ENCODE measurements at places on chromosomes 2 and 18.
A peak's percentile ranks its signal among the peaks of the same experiment; 100 is the strongest.

- DNase-seq: no peak
These were observed 427.5 kb downstream of the LPIN1 start for GRCh38 chr2:12173943-12174340.

- no peak for DNase-seq
These were observed 746 bp upstream of the IL37 start for GRCh38 chr2:112910219-112910618.

DNA sequence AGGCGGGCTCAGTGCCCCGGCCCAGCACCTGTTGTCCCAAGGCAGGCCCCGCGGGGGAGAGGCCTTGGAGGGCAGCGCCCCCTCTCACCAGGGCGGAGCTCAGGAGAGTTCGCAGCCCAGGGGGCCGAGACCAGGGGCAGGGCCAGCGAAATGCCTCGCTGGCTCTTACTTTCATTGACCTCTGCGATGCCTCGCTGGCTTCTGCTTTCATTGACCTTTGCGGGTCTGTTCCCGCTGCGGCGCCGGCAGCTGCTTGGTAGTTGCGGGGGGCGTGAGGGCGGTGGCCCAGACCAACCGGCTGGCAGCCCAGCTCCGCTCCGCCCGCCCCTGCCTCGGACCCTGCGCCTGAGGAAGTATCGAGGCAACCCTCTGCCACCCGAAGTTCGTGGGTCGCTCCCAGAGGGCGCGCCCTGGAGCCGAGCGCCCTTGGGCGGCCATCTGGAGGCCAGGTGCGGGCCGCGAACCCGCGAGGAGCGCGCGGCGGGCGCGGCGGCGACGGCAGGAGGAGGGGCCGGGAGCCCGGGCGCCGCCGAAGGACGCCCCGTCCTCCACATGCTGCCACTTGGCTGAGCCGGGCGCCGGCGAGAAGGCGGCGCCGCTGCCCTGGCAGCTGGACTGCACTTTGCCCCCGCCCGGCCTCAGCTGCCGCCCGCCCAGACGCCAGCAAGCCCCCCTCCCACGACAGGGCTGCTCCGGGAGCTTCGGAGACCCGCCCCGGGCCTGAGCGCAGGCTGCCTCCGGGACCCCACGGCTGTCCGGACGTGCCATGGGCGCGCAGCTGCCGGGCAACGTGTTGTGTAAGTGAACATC is 118.0 kb upstream of the MSTN start:
- DNase-seq: peak; percentile 7

DNA sequence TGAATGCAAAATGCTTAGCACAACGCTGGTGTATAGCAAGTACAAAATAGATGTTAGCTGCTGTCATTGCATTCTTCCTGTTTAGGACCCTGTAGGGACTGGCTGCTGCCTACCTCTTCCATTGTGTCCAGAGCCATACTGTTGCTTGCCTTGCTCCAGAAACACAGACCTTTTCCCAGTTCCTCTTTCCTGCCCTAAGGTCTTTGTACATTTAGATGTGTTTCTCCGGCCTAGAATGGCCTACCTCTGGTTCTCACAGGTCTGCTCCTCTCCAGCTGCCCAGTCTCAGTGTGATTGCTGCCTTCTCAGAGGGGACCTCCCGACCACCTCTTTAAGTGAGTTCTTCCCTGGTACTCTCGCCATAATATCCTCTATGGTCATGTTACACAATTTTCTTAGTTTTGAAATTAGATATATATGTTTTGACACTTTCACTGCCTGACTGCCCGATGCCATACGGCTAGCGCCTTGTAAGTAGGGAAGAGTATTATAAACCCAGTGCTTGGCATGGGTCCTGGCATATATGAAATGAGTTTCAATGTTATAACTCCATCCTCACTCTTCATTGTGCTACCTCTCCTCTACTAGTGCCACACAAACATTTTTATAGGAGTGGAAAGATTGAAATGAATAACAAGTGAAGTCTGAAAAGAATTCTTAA is 48.3 kb downstream of the RFTN2 start:
- DNase-seq: no peak

- no peak for DNase-seq
These were observed 24.8 kb downstream of the SKOR2 start for GRCh38 chr18:47226660-47227059.

GRCh38 chr2:191202881-191203397 is 42.3 kb upstream of the MYO1B start:
- no peak for DNase-seq

GRCh38 chr2:136055929-136056688 is 61.8 kb downstream of the CXCR4 start:
- no peak for DNase-seq

GRCh38 chr2:222805591-222806304 is 55.1 kb upstream of the ACSL3 start:
- no peak for DNase-seq

DNA sequence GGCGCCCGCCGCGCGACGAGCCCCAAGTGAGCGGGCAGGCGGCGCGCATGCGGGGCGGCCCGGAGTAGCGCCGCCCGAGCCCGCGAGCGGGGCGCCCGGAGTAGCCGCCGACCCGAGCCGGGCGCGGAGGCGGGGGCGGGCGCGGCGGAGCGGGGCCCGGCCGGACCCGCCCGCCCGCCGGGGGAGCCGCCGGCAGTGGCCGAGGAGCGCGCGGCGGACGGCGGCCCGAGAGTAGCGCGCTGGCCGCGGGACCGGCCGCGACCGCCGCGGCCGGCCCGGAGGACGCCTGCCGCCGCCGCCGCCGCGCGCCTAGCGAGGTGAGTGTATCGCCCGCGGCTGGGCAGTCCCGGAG is at the start of gene GALNT1:
Gene GALNT1 (plus strand): TSS at position 195 of the 352 bp plus-strand sequence. CDS start 72,923 bp downstream, outside the sequence.
- no peak for DNase-seq

- DNase-seq: no peak
These were observed 47.8 kb upstream of the MAPRE3 start for GRCh38 chr2:26922405-26923188.

- no peak for DNase-seq
These were observed 1167.9 kb downstream of the DSC3 start for GRCh38 chr18:29874519-29875098.

DNA sequence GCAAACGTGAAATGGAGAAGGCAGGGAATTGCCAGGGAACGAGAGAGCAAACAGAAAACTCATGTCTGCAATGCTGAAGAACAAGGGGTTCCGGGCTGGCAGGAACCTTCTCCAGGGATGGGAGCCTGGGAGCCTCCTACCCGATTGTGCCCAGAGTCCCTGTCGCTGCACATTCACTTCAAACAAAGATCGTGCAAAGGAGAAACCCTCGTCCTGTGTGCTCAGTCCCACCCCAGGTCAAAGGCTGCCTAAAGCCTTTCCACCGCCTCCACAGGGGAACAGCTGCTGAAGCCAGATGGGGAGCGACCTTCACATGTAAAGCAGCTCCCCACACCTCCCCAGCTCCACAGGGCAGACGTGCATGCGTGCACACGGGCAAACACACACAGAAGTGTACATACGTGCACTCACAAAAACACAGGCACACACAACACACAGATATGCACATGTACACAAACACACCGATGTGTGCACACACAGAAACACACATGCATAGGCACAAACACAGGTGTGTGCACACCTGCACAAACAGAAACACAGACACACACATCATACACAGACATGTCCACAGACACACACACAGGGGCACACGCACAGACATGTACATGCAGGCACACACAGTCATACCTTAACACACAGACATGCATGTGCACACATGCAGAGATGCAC is 460.1 kb upstream of the SALL3 start:
- no peak for DNase-seq

DNA sequence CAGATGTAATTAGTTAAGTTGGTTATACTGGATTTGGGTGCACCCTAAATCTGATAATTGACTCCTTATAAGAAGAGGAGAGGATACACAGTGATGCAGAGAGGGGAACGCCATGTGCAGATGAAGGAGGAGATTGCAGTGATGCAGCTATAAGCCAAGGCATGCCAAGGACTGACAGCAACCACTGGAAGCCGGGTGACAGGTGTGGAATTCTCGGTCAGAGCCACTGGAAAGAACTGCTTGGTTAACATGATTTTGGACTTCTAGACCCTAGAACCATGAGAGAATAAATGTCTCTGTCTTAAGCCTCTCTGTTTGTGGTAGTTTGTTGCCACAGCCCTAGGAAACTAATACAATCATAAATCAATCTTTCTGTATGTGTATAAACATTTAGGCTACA is 403.3 kb upstream of the CDH20 start:
- DNase-seq: no peak

- DNase-seq: no peak
These were observed 1257.2 kb upstream of the CHAC2 start for GRCh38 chr2:52510432-52510831.

GRCh38 chr18:10860382-10860781 is 289.0 kb downstream of the PIEZO2 start:
- no peak for DNase-seq

DNA sequence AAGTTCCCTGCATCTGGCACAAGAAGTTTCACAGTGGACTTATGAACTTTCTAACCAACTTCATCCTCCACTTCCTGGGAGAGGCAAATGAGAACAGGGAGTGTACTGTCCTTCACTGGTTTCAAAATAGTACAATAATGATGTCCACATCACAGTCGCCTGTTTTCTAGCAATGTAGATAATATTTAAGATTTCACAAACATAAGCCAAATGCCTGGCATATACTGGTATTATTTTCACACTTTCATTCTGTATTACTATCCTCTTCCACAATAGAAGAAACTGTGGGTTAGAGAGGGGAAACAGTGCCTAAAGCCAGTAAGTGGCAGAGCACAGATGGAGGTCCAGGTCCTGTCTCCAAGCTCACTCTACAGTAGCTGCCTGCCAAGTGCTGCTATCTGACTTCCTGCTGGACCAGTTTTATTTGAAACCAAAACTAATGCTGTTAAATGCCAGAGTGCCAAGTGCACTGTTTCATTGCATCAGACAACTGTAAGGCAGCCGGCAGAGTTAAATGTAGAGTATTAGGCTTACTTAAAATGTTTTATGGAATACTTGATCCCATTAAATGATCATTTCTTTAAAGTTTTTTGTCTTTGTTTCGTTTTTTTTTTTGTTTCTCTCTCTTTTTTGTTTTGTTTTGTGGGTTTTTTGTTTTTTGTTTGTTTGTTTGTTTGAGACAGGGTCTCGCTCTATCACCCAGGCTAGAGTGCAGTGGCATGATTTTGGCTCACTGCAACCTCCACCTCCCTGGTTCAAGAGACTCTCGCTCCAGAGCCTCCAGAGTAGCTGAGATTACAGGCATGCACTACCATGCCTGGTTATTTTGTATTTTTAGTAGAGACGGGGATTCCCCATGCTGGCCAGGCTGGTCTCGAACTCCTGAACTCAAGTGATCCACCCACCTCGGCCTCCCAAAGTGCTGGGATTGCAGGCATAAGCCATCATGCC is 15.1 kb downstream of the COBLL1 start:
- DNase-seq: no peak

DNA sequence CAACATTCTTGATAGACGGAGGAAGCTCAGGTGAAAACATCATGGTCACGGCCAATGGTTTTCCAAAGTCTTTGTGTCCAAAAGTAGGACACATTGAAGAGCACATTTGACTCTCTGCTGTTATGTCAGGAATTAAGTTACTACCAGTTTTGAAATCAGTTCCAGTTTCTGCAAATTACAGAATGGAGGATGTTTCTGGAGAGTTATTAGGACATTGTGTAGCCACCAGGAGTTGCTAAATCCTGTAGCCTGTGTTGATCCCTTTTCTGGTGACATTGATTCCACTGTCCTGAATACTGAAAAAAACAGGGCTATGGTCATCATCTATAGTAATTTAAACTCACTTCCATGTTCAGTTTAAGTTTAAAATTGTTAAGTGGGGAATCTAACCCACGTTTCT is 15.3 kb downstream of the UPP2 start:
- DNase-seq: no peak

- DNase-seq: no peak
These were observed 30.3 kb downstream of the LPIN2 start for GRCh38 chr18:2982452-2983269.

- no peak for DNase-seq
These were observed 84.3 kb downstream of the FANCL start for GRCh38 chr2:58156780-58157179.

DNA sequence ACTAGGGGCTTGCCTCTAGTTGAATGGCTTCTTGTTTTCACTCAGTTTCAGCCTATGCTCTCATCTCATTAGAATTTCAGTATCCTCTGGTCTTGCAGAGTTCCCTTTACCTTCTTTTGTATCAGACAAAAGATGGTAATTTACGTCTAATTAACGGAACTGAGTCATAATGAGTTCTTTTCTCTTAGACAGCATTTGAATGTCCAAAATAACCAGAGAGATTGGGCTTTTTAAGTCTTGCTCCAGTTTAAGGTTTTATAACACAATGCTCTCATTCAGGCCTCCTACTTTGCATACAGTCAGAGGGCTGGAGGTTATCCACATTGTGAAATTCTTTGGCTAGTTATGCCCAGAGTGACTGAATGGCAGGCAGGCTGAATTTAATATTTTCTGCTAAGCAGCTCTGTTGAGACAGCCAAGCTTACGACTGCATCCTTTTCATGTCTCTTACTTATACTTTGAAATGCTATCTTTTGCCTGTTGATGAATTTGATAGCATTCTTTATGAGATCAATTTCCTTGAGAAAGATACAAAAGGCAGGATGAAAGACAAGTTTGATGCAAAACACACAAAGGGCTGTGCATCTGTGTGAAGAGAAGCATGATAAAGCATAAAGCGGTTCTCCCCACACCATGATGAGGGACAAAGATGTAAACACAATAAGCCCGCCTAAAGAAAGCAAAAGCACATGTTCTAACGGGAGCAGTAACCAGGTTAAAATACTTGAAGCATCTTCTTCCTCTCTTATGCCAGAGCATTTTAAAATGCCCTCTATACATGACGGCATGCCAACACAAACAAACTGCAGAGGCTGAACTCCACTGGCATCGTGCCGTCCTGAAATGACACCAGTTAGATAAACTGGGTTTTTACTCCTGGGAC is 90.0 kb downstream of the CDH2 start:
- DNase-seq: no peak

- no peak for DNase-seq
These were observed 2.1 kb upstream of the SCG2 start for GRCh38 chr2:223604231-223604630.

- DNase-seq: no peak
These were observed 27.1 kb downstream of the VRK2 start for GRCh38 chr2:58073751-58074150.

DNA sequence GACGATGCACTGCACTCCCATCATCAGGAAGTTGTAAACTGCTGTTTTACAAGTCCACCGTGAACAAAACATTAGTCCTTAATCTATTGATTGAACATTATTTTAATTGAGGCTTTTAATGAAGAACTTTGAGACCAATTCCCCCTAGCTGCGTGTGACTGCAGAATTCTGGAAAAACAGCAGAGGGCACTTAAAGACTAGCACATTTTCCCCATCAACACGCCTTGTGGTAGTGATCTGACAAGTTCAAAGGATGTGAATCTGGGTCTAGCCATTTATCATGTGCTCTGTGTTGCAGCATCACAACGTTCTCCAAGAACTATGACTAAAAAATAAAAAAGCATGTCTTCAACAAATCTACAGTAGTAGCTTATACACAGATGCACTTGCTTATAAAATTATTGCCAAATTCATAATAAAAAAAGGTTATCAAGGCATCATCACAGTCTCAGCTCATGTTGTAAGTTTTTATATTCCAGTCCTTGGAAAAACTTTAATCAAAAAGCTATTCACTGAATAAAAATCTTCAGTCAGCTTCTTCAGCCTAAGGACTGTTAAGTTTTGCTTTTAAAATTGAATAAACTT is 35.8 kb downstream of the SKOR2 start:
- DNase-seq: no peak

GRCh38 chr18:13522861-13523660 is 203.3 kb downstream of the FAM210A start:
- no peak for DNase-seq

GRCh38 chr2:191218292-191218898 is 26.8 kb upstream of the MYO1B start:
- peak; percentile 1 for DNase-seq

Measured in activated naive CD4-positive, alpha-beta T cell (primary cell).